Left lobe of liver (tissue), 2 donors: ENCODE measurements at places on chromosomes 4 and X.

- DNase-seq, result no peak
These were observed at the start of gene GABRQ for GRCh38 chrX:152637649-152638442. Gene GABRQ, plus strand, starts transcription at chrX:152637895. Its CDS starts 308 bp downstream, at chrX:152638203.

GRCh38 chrX:118562582-118563164 is 67.1 kb downstream of the DOCK11 start:
- DNase-seq, result no peak

GRCh38 chr4:1544861-1545281 is 138.6 kb upstream of the NKX1-1 start:
- no peak for DNase-seq

GRCh38 chr4:17705107-17705506 is 76.3 kb downstream of the FAM184B start:
- no peak for DNase-seq

- no peak for DNase-seq
These were observed 396.0 kb downstream of the FAT4 start for GRCh38 chr4:125710766-125711165.

DNA sequence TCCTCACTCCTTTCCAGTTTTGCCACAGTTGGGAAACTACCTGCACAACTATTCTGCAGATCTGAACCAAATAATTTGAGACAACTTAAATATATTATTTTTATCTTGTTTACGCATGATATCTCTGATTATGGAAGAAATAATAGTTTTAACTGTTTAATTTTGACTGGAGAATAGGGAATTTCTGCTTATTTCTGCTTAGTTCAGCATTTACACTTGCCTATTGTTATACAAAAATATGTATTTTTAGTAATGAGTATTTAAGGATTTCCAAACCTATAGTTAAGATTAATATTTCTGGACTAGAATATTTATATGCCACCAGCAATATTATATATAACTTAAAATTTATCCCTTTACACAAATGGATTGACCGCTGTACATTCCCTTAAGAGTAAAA is 125.5 kb downstream of the NWD2 start:
- no peak for DNase-seq

DNA sequence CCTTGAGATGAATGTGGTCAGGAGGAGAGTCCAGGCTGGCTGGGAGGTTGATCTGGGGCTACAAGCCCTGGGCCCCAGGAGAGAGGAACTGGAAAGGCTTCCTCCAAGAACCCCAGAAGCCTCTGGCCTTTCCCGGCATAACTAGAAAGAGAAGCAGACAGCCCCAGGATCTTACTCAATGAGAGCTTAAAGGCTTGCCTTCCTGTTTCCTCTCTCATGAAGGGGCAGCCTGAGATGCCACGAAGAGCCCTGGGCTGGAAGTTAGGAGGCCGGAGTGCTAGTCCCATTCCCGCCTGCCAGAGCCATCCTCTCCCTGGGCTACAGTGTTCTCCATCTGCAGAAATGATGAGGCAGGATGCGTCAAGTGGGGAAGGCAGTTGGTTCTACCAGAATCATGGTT is 20.1 kb upstream of the XPNPEP2 start:
- DNase-seq, result no peak

- DNase-seq, result no peak
These were observed 81.3 kb downstream of the LEF1 start for GRCh38 chr4:108087293-108087967.

- no peak for DNase-seq
These were observed 37.3 kb upstream of the BBS12 start for GRCh38 chr4:122695226-122695625.

GRCh38 chrX:12567857-12568256 is 223.4 kb upstream of the PRPS2 start:
- DNase-seq, result no peak

- no peak for DNase-seq
These were observed 61.2 kb upstream of the RAI2 start for GRCh38 chrX:17922303-17922702.

- no peak for DNase-seq
These were observed 815.0 kb upstream of the PCDH10 start for GRCh38 chr4:132334081-132334480.

- no peak for DNase-seq
These were observed 118.2 kb upstream of the STX18 start for GRCh38 chr4:4659871-4660651.

DNA sequence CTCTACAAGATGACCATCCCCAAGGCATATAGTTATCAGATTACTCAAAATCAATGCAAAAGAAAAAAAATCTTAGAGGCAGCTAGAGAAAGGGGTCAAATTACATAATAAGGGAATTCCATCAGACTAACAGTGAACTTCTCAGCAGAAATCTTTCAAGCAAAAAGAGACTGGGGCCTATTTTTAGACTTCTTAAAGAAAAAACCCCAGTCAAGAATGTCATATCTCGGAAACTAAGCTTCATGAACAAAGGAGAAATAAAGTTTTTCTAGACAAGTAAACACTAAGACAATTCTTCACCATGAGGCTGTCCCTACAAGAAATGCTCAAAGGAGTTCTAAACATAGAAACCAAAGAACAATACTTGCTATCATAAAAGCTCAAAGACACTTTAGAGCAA is 51.7 kb downstream of the RAB28 start:
- DNase-seq, result no peak

- no peak for DNase-seq
These were observed 10.8 kb upstream of the SNCA start for GRCh38 chr4:89847571-89848325.

- no peak for DNase-seq
These were observed 24.5 kb upstream of the MSN start for GRCh38 chrX:65642914-65643491.

GRCh38 chr4:142983065-142983464 is 137.0 kb upstream of the INPP4B start:
- no peak for DNase-seq

- no peak for DNase-seq
These were observed 55.1 kb downstream of the GPR82 start for GRCh38 chrX:41779030-41779564.

GRCh38 chrX:22323541-22323940 is 50.8 kb downstream of the CBLL2 start:
- no peak for DNase-seq

- no peak for DNase-seq
These were observed 782 bp downstream of the PITX2 start for GRCh38 chr4:110621839-110622751.

DNA sequence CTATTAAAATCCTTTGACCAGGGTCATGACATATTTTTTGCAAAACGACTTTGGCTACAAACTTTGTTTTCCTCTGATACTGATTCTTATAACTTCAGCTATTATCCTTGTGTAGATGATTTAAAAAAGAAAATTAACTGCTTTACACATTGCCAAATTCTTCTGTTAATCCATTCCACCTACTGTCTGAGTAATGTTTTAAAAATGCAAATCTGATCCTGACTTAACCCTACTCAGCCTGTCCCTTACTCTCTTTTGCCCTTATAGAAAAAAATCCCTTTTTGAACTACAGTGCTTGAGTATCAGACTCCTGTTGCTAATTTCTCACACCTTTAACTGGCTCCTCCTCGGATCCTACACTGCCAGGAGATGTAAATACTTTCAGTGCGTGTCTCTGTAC is 723.1 kb downstream of the ADGRL3 start:
- no peak for DNase-seq

DNA sequence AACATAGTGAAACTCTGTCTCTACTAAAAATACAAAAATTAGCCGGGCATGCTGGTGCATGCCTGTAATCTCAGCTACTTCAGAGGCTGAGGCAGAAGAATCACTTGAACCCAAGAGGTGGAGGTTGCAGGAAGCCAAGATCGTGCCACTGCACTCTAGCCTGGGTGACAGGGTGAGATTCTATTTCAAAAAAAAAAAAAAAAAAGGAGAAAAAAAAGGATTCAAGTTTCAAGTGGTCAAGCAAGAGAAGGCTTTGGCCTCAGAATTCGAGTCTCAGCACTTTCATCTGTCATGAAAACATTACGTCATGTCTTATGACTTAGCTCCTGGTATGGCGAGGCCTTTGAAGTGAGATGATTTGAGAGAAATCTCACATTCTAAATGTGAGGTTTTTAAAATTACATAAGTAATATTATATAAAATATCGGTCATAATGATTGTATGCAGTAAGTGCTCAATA is 21.2 kb upstream of the DHRSX start:
- DNase-seq, result no peak

GRCh38 chr4:62226082-62226481 is 1026.0 kb downstream of the ADGRL3 start:
- DNase-seq, result no peak

- no peak for DNase-seq
These were observed 32.4 kb upstream of the REPS2 start for GRCh38 chrX:16914058-16914457.

DNA sequence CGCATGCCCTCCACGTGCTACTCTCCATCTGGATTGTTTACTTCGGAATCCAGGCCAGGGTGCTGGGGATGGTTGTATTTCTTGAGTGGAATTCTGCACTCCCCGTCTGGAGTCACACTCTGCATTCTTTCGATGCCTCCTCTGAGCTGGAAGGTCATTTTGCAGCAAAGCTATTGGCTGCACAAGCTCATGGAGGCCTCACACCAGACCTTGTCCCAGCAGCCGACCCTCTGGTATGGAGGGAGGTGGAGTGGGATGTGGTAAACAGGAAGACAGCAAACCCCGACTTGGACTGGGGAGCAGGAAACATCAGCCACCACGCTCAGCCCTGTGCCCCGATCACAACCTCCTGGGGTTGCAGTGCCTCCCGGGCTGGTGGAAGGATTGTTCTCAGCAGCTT is 225.3 kb upstream of the LNX1 start:
- DNase-seq, result no peak

- no peak for DNase-seq
These were observed at the start of gene NDNF for GRCh38 chr4:121072224-121073003. Gene NDNF, minus strand, starts transcription at chr4:121072535. Its CDS starts 26,698 bp downstream, at chr4:121045837.

GRCh38 chr4:185358959-185359358 is 36.8 kb downstream of the LRP2BP start:
- no peak for DNase-seq

- DNase-seq, result no peak
These were observed 21.0 kb upstream of the PCYT1B start for GRCh38 chrX:24668111-24668510.

DNA sequence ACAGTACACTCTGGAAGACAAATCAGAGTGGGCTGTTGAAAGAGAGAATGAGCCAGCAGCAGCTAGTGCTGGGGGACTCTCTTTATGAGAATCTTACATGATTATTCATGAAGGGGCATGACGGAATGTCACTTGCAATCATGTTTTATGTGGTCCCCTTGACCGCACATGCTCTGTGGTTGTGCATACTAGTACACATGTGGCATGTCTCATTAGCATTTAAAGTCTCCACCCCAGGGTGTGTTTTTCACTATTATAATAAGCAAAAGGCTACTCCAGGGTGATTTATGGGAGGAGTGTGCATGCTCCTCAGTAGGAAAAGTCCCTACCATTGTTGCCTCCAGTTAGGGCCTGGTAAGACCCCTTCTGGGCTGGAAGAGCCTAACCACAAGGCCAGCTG is 30.7 kb upstream of the MAGEA11 start:
- no peak for DNase-seq

GRCh38 chr4:45147866-45148265 is 421.5 kb upstream of the GNPDA2 start:
- no peak for DNase-seq
